ENCODE measurements at places on chromosomes 4 and X.

- DNase-seq, result no peak
These were observed 155.8 kb downstream of the PPP3CA start for GRCh38 chr4:101191302-101192098.

DNA sequence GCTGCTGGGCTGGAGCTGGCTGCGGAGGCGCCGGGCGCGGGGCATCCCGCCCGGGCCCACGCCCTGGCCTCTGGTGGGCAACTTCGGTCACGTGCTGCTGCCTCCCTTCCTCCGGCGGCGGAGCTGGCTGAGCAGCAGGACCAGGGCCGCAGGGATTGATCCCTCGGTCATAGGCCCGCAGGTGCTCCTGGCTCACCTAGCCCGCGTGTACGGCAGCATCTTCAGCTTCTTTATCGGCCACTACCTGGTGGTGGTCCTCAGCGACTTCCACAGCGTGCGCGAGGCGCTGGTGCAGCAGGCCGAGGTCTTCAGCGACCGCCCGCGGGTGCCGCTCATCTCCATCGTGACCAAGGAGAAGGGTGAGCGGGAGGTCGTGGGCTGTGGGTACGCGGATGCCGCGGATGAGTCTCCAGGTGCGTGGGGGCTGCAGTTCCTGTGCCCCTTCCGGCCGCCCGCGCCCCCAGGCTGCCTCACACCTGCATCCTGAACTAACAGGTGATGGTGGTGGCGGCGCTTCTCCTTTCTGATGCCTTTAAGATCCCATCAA lies 499 bp downstream of the CYP2U1 start:
- no peak for DNase-seq

GRCh38 chr4:97496298-97496873 lies 646.9 kb downstream of the STPG2 start:
- no peak for DNase-seq

- no peak for DNase-seq
These were observed 337.3 kb upstream of the HS3ST1 start for GRCh38 chr4:11765849-11766453.

DNA sequence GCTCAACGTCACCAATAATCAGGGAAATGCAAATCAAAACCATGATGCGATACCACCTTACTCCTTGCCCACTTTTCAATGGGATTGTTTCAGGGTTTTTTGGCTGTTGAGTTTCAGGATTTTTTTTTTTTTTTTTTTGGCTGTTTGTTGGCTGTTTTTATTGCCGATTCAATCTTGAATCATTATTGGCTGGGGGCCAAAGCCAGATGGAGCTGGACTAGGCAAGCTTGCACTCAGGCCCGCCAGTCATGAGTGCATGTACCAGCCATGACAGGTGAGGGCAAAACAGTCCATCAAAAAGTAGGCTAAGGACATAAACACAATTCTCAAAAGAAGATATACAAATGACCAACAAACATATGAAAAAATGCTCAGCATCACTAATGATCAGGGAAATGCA lies 13.3 kb downstream of the YIPF7 start:
- DNase-seq, result no peak

DNA sequence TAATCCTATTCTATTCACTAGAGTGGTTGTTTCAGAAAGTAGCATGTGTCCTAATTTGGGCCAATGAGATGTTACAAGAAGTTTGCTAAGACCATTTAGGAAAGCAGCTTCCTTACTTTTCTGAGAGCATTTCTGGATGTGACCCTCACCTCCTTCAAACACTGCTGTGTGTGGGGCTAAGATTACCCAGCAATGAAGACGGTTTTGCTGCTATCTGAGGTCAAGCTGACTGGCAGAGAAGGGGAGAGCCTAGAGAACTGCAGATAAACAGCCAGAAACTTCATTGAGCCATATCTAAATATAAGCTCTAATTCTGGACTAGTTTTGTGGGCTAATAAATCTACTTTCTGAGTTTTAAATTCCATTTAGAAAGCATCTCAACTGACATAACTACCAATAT lies 36.4 kb downstream of the ZAR1 start:
- no peak for DNase-seq

GRCh38 chrX:117838581-117839331 lies 277.9 kb downstream of the KLHL13 start:
- no peak for DNase-seq

DNA sequence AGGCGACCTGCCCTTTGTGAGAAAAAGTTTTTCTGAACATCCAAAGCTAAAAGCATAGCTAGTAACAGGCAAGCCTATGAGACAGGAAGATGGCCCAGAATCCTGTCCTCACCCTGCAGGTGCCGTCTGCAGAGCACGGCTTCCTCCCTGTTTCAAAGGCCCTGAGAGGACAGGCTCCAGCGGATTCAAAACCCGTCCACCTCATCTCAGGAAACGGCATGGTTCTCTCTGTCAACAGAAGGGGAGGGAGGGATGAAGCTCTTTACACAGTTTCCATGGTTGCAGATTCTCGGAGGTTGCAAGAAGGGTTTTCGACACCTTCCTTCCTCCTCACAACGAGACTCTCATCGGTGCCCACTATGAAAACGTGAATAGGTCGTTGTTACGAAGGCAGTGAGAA lies 8.3 kb downstream of the PPP2R3B start:
- no peak for DNase-seq

DNA sequence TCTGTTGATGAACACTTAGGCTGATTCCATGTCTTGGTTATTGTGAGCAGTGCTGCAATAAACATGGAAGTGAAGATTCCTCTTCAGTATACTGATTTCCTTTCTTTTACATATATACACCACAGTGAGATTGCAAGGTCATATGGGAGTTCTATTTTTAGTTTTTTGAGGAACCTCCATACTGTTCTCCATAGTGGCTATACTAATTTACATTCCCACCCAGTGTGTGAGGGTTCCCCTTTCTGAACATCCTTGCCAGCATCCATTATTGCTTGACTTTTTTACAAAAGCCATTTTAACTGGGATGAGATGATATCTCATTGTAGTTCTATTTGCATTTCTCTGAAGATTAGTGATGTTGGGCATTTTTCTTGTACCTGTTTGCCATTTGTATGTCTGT lies 80.5 kb upstream of the GALNT7 start:
- no peak for DNase-seq

DNA sequence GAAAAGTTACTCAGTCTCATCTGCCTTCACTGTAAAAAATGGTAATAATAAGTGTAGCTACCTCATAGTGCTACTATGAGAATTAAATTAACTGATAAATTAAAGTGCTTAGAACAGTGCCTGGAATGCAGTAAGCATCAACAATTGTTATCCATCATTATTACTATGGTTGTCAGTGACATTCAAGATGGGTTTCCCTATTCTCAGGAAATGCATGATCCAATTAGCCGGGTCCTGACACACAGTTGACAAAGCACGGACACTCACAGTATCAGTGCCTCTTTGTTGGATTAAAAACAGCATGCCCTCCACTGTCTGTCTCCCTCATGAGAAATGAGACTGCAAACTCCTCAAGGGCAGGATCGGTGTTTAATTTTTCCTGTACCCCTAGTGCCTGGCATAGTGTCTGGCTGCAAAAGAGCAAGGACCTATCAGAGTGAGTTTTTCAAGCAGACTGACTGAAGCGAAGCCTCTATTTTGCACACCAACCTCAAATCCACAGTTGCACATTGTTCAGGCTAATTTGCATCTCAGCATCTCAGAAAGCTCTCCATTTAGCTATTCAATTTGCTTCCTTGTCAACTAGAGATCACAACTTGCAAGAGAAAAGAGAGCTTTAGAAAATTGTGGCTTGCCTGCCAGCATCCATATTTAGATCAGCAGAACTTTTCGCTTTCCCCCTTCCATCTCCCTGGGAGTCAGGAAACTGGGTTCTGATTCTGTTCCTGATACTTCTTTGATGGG lies 122.9 kb downstream of the LDB2 start:
- no peak for DNase-seq

DNA sequence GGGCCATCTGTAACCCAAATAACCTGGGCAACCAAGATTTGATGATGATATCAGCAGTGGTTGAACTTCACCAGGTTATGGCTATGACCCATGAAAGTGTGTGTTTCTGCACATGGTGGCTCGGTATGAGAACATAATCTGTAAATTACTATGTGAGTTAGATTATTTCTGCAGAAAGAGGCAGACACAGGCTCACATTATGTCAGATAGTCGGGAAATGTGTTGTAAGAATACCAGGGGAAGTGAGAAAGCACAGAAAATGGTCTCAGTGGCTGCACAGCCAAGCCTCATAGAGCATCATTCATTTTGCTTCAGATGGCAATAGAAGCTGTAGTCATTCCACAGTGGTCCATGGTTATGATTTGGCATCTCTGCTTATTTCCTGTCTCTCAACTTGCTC lies 63.0 kb upstream of the RBPJ start:
- no peak for DNase-seq

DNA sequence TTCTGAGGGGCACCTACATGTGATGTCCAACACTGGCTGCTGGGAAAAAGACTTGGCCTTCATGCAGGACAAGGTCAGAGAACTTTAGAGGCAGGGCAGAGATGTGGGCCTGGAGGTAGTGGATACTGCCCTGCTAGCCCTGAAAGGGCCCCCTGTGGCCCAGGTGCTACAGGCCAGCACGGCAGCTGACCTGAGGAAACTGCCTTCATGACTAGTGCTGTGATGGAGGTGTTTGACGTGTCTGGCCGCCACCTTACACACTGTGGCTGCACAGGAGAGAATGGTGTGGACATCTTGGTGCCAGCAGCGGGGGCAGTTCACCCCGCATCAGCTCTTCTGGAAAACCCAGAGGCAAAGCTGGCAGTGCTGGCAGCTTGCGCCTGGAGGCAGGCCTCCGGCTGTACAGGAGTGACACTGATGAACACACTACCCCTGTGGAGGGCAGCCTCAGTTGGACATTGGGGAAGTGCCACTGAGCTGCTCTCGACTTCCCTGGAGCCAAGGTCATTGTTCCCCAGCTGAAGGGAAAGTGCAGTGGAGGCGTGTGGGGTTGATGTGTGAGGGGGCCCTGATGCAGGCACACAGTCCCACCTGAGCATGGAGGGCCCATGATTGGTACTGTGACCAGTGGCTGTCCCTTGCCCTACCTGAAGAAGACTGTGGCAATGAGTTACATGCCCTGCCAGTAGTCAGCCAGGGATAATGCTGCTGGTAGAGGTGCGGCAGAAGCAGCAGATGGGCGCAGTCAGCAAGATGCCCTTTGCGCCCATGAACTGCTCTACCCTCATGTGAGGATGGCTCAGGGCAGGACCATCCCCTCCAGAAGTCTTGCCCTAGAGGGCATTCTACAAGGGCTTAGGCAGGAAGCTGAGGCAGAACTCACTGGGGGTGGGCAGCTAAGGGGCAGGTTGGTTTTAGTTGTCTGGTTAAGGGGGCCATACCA lies 36.9 kb downstream of the COQ2 start:
- no peak for DNase-seq

GRCh38 chr4:83581411-83582288 lies 45.7 kb downstream of the GPAT3 start:
- DNase-seq, result no peak

GRCh38 chr4:98539299-98539698 lies 119.1 kb downstream of the TSPAN5 start:
- DNase-seq, result no peak

- DNase-seq, result no peak
These were observed 49.8 kb upstream of the HMX1 start for GRCh38 chr4:8921465-8921864.

DNA sequence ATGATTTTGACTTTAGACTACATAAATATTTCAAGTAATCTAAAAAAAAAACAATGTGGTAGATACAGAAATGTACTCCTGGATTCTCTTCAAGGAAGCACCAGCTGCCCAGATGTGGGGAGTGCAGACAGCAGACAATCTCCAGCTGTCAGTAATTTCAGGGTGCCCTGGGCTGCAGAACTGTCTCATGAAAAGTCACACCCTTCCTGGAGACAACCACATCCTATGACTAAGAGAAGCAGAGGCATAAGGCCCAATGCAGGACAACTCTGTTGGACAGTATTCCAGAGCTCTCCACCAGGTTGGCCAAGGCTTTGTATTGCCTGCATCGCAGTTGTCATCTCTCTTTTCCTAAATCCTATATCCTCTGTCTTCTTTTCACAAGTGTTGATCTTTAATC lies 34.4 kb upstream of the BLTP1 start:
- peak; percentile 51 for DNase-seq

DNA sequence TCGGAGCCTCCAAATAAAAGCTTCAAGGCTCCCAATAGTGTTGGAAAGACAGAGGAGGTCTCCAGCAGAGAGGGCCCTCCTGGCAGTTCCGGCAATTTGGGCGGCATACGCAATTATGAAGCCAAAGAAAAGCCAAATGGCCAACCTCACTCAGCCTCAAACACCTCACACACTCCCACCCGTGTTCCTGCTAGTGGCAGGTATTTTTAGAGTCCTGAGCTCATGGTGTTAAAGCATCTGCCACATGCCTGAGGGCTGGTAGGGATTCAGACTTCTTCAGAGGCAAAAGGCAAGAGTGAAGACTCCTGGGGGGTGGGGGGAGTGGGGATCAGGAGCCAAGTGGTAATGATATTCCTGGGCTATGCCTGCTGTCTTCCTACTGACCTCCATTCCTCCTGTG lies 7.4 kb downstream of the RAB33A start:
- DNase-seq, result no peak

GRCh38 chr4:101792056-101792590 lies 1.6 kb downstream of the BANK1 start:
- DNase-seq, result no peak

DNA sequence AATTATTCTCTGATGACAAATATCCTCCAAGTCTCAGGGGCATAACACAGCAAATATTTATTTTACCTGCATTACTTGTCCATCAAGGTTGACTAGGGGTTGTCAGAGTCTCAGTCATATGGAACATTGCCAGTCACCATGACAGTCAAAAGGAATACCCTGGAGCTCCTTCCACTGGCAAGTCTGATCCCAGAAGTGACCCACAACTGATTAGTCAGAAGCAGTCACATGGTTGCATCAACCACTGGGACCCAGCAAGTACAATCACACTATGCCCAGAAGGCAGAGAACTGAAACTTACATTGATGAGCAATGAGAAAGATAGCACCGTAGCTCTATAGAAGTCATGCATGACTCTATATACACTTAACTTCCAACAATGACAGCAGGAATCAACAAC lies 41.9 kb upstream of the SOD3 start:
- DNase-seq, result no peak

- no peak for DNase-seq
These were observed 44.6 kb downstream of the RAB33A start for GRCh38 chrX:130216320-130216719.

DNA sequence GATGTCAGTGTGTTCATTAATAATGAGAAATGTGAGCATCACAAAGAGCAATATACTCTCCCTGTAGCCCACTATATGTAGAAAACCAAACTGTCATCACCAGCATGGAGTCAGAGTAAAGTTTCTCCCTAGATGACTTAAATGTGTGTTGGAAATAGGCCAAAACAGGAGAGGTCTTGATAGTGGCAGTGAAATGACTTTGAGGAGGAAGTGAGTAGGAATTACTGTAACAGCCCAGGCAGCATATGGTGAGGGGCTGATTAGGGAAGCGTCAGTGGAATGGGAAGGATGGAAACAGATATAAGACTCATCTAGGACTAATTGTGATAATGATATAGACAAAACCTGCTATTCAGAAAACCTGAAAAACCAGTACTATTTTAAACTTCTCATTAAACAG lies 83.9 kb downstream of the ATXN3L start:
- no peak for DNase-seq

All from activated CD4-positive, alpha-beta memory T cell treated with anti-CD3 and anti-CD28 coated beads, Interleukin-2, amount 10 ng/mL, durations not matched to agents 7 days and 5 days (primary cell).